ENCODE measurements at places on chromosomes 7 and 10.
A peak's percentile ranks its signal among the peaks of the same experiment; 100 is the strongest.

GRCh38 chr7:21214657-21215056 lies 213.2 kb upstream of the SP4 start:
- no peak for DNase-seq

DNA sequence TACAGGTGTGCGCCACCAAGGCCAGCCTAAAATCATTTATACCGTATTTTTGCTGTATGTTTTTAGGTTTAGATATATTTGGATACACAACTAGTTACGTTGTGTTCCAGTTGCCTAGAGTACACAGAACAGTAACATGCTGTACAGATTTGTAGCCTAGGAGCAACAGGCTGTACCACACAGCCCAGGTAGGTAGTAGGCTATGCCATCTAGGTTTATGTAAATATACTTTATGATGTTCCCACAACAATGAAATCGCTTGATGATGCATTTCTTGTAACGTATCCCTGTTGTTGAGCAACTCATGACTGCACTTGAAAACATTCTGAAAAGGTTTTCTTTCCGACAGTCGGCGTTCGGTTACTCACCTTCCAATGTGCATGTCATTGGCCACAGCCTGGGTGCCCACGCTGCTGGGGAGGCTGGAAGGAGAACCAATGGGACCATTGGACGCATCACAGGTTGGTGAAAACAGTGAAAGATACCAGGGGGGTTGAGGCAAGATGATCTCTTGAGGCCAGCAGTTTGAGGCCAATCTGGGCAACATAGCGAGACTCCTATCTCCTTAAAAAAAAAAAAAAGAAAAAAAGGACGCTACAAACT lies 7.7 kb downstream of the PNLIP start:
- DNase-seq, result no peak

- no peak for DNase-seq
Observed at GRCh38 chr10:72557362-72557761, 68.5 kb downstream of the MICU1 start.

DNA sequence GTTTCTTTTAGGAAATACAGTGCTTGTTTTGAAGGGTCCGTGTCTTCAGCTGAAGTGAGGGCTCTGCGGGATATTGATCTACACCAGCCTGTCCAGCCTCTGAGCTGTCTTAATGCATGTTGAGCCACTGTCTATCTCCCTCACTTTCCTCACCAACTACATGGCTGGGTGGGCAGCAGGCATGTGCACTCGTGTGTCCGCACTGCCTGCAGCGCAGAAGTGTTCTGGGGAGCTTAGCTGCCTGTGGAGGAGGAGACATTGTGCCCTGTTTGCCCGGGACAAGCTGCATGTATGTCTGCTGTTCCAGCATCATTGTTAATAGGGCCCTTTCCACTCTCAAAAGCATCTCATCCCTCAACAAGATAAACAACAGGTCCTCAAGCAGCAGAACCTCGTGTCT lies 133.1 kb upstream of the EEPD1 start:
- no peak for DNase-seq

GRCh38 chr10:33524041-33524440 lies 189.6 kb upstream of the NRP1 start:
- no peak for DNase-seq

DNA sequence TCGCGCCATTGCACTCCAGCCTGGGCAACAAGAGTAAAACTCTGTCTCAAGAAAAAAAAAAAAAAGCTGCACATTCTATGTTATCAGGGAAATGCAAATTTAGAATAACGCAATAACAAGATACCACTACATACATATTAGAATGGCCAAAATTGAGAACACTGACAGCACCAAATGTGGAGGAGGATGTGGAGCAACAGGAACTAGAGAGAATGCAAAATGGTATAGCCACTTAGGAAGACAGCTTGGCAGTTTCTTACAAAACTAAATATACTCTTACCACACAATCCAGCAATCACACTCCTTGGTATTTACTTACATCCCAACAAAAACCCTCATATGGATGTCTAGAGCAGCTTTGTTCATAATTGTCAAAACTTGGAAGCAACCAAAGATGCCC lies 76.8 kb downstream of the ALOX5 start:
- DNase-seq, result no peak

DNA sequence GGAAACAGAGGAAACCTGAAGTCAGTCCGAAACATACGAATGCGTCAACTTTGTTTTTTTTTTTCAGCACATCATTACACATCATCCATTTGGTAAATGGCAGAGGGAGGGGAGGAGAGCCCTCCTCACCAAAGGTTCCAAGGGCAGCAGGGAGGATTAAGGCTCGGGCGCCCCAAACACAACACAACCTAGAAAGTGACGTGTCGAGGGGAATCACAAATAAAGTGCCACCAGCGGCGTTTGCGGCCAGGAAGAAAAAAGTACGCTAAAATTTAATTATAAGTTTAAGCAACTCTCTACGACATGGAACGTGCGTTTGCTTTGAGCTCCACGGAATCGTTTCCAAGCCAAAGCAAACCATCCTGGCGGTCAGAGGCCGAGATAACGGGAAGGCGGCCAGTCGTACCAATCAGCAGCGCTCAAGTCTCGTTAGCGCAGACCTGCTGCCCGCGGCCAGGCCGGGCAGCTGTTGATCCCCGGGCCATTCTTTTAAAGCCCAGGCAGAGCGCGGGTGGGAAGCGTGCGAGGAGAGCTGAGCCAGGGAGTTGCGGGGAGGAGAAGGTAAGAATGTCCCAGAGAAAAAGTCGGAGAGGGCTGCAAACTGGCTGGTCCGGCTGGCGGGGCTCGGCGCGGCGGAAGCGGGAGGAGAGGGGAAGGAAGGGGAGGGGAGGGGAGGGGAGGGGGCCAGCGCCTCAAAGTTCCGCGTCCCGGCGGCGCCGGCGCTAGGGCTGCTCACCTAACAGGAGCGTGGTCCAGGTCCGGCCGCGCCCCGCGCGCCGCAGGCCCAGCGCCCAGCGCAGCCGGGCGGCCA lies 719 bp downstream of the DPY19L1 start:
- DNase-seq, result peak; percentile 53

DNA sequence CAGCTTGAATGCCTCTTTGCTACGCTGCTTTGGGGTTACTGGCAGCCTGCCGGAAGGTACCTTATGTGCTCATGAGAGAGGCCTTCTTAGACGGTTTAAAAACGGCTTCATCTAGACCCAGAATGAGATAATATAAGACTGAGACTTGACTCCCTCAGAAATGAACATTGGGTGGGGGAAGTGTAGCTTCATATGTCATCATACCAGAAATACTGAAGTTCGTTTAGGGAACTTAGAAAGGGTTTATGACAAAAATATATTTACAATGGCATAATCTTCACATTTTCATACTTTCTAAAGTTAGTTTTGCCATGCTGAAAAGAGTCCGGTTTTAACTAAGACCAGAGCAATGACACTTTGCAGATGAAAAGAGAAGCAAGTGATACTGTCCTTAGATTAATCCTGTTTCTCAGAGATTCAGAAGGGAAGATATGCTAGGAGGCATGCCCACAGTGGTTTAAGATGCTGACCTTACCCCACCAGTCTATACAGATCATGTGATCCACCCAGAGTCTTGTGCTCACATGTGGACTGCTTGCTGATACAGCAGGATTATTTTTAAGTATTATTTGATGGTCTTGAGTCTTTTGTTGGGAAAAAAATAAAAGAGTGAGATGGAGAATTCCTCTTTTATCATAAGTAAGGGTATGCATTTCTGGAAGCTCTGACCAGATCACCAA lies 40.8 kb upstream of the HGF start:
- DNase-seq, result no peak

DNA sequence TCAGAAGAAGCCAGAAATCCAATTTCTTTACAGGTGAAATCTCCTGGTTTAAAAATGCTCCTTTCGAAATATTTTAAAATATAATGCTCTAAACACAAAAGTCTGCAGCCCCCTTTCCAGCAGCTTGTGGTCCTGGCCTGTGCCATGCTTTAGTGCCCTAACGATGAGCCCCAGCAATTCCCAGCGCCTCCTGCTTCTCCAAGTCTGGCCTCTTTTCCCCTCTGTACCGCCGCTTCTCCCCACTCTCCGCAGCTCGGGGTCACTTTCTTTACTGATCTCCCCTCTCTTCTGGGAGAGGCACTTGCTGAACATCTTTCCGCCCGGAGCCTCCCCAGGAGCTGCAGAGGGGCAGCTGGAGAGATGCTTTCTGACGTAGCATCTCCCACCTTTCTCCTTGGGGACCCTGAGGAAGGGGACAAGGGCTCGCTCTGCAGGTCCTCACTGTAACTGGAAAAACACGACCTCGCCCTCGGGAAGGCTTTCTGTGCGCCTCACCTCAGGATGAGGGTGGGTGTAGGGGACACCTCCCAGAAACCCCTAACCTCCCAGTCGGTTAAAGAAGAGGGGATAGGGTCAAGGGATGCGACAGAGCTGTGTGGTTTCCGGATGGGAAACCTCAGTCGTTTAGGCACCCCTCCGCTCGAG lies 565 bp upstream of the INA start:
- no peak for DNase-seq

Measured in NCI-H1092 treated with DMSO at 0.1 percent for 48 hours (cell line).